Nephron progenitor cell (in vitro differentiated cells): ENCODE measurements at places on chromosomes 11 and 22.

GRCh38 chr11:121291896-121292494 lies 576 bp upstream of the SC5D start:
- peak; percentile 6 for DNase-seq

DNA sequence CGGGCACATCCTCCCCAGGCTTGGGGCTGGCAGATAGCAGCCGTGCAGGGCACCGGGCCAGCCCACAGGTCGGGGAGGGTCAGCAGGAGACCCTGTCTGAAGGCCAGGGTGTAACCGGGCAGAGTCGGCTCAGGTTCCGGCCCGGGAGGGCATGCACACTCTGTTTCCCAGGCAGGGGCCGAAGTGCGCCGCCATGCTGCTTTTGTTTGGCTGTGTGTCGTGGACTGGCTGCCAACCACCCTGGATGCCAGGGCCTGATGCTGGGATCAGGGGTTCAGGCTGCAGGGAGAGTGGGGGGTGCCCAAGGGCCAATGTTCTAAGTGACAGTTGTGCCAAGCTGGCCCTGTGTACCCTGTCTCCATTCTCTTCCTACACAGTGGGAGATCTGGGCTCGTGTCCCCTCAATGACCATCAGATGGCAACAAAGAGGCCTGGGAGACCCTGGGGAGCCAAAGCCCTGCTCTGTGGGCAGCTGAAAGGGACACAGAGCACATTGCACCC lies 120.9 kb upstream of the B3GAT1 start:
- DNase-seq, result no peak

DNA sequence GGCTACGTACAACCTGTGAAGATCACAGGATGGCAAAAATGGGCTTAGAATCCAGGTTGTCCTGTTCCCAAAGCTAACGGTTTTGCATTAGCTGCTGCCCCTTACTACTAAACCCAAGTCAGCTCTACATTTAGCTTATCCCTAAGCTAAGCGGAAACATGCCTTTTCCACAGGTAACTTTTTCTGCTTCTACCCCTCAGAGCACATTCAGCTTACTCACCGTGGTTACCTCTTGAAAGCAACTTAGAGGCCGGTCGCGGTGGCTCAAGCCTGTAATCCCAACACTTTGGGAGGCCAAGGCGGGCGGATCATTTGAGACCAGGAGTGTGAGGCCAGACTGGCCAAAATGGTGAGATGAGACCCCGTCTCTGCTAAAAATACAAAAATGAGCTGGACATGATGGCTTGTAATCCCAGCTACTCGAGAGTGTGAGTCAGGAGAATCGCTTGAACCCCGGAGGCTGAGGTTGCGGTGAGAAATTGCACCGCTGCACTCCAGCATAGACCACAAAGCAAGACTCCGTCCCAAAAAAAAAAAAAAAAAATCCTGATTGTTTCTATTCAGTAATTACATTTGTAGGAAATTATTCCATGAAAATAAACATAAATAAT lies 790 bp upstream of the TMEM41B start:
- DNase-seq, result no peak

- DNase-seq, result no peak
These were observed 930.4 kb downstream of the TBC1D22A start for GRCh38 chr22:47692811-47693210.

- no peak for DNase-seq
These were observed 54.9 kb upstream of the BLID start for GRCh38 chr11:122170815-122171475.

- no peak for DNase-seq
These were observed 141.5 kb upstream of the FAT3 start for GRCh38 chr11:92083123-92083522.

GRCh38 chr22:32208681-32209080 lies 3.8 kb upstream of the RFPL2 start:
- no peak for DNase-seq

DNA sequence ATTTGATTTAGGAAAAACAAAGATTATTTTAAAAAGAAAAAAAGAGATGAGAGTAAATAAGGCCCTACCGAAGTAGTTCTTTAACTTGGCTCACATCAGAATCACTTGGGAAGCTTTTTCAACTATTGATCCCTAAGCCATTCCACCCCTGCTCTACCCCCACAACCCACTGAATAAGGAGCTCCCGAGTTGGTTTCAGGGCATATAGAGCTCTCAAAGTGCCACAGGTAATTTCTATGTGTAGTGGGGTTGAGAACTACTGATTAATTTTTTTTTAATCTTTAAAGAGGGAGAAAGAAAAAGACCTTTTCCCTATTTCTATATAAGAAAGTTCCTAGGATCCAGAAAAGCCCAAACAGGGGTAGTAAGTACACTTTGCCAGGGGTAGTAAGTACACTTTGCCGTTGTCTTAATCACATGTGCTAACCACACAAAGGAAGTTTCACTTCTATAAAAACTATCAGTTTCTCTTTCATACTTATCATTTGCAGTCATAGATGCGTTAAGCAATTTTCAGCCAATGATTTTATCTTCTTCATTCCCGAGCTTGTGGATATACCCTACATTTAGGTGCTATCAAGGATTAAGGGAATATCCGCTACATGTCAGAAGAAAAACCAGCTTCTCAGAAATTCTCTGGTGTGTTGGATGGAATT lies 108.4 kb upstream of the ZC3H12C start:
- no peak for DNase-seq
